ENCODE measurements at places on chromosomes 2 and 18.

DNA sequence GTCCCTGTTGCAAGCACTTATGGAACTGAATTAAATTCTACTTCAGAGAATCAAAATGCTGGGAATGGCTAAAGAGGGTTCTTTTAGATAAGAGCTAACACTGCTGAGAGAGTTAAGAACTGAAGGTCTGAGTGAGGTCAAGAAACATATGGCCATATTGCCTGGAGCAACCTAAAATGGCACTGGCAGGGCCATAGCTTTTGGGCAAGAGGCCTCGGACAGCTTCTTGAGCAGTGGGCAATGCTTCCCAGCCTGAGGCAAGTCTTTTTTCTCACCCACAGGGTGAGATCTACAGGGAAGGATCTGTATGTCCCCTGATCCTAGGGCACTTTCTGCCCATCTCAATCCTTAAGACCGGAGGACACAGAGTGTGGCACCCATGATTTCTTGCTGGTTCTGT lies 244.6 kb upstream of the NT5C1B start:
- DNase-seq, result no peak

GRCh38 chr2:189587780-189588179 lies 7.2 kb upstream of the SLC40A1 start:
- DNase-seq, result no peak

GRCh38 chr2:173708806-173709205 lies 256.4 kb downstream of the SP3 start:
- DNase-seq, result no peak

DNA sequence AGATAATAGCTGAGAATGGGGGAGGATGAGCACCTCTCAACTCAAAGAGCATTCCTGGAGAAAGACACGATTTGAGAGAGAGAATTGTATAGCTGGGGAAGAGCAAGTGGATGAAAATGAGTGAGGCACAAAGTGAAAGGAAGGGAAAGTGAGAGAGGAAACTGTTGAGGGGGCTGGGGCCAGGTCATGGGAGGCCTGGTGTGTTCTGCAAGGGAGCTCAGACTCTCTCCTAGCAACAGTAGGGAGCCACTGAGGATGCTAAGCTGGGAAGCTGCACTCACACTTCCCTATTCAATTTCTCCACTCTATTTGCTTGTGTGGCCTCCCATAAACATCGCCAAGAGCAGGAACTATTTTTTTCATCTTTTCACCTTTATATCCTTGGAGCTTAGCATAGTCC lies 14.8 kb downstream of the EVA1A start:
- DNase-seq, result no peak

- peak; percentile 2 for DNase-seq
These were observed 48.2 kb upstream of the CTAGE1 start for GRCh38 chr18:22465859-22466457.

- no peak for DNase-seq
These were observed 22.7 kb downstream of the TMEM87B start for GRCh38 chr2:112077814-112078213.

GRCh38 chr18:24499814-24500213 lies 39.4 kb downstream of the HRH4 start:
- DNase-seq, result no peak

DNA sequence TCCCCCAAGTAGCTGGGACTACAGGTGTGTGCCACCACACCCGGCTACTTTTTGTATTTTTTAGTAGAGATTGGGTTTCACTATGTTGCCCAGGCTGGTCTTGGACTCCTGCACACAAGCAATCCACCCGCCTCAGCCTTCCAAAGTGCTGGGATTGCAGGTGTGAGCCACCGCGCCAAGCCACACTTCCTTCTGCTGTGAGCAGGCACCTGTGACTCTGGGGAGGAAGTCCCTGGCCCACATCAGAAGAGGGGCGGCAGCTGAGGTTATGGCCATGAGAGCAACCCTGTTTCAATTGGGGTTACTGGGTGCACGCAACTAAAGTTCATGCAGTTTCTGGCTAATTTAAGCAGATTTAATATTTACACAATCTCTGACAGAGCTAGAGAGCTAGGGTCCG lies 91.0 kb downstream of the PLB1 start:
- peak; percentile 54 for DNase-seq

DNA sequence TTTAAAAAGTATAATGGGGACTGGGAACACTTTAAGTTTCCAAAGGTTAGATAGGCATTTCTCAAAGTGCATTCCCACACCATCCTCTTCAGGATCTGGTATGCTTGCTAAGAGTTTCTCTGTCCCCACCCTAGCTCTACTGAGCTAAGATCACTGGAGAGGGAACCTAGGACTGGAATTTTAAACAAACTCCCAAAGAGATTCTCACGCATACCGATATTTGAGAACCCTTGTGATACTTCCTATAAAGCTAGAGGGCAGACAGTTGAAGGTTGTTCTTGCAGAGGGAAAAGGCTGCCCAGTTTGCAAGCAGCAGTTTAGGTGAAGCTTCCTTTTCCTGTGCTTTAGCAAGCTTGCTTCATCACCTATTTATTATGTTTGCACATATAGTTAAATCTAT lies 3.6 kb downstream of the CNRIP1 start:
- no peak for DNase-seq

DNA sequence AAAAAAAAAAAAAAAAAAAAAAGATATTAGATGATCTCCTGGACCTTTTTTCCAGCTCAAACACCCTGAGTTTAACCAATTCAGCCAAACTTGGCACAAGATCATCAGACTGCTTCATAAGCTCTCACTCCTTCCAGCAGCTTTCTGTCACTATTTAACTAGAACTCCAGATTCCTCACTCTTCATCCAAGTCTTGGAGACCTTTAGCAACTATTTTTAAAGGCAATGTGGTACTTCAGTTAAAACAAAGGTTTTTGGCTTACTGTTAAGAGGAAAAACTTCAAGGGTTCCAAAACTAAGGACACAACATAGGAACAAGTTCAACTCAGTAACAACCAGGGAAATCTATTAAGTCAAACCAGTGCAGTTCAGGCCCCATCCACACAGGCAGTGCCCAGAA lies 23.2 kb downstream of the LAMA1 start:
- DNase-seq, result no peak

GRCh38 chr18:28705482-28705881 lies 528.6 kb upstream of the CDH2 start:
- DNase-seq, result no peak

GRCh38 chr2:157857881-157858280 lies 18.2 kb downstream of the ACVR1 start:
- no peak for DNase-seq

DNA sequence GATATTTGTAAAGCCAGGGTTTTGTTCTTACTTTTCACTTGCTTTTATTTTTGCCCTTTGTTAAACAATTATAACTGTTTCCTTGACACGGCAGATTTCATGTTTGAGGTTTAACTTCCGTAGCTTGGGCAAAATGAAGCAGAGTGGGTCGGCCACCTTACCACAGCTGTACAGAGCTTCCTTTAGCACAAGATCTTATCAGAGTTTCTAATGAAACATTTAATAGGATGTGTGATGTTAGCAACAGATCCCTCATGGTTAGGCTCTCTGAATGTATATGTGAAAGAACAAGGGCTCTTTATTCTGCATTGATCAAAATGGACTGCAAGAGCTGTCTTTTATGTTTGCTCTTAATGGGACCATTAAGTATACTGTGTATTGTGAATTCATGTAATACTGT lies 22.3 kb downstream of the RNF125 start:
- DNase-seq, result peak; percentile 80

DNA sequence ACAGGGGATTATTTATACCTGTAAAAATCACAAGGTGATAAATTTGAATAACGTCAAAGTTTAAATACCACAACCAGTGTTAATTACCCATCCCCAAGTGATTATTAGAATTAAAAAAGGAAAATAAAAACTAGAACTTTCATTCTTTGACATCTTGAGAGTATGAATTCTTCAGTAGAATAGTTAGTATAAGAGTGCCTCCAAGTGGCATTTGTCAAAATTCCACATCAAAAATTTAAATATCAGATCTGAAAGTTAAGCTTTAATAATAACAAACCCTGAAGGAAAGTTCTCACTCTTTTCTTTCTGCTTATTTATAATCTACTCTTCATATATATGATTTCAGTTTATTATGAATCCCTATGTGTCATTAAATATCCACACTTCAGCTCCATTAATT lies 273.7 kb upstream of the KYNU start:
- no peak for DNase-seq

DNA sequence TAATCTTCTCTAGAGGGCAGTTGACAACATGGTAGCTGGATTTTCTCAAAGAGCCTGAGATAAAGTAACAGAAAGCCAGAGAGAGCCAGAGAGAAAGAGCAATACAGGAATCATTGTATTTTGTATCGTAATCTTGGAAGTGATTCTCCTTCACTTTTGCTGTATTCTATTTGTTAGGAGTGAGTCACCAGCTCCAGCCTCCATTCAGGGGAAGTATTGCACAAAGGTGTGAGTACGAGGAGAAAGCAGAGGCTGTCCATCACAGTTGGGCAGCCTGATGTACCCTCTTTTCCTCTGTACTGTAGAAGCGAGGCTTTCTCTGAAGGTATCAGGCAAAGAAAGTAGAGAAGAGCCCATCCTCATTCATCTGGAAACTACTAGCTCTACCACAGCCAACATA lies 176.8 kb downstream of the KCNS3 start:
- no peak for DNase-seq

DNA sequence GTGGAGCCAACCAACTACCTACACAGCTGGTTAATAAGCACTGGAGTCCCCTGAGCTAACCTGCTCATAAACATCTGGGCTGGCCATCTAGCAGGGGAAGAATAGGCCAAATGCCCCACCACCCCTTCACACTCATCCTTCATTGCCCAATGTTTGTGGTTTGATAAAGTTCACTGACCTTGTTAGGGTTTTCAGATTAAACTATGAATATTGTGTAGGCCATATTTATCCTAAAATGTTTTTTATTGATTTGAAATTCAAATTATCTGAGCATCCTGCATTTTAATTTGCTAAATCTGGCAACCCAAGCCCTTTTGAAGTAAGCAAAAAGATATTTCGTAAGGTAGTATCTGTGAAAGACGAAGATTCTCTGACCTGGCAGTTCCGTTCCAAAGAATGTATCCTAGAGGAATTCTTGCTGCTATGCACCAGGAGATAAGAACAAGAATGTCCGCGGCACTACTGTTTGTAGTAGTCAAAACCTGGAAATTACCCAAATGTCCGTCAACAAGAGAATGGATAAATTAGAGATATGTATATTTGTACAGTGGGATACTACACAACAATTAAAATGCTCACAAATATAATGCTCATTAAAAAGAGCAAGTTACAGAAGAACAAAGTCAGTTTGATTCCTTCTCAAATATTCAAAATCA lies 5.8 kb upstream of the TLK1 start:
- DNase-seq, result no peak

DNA sequence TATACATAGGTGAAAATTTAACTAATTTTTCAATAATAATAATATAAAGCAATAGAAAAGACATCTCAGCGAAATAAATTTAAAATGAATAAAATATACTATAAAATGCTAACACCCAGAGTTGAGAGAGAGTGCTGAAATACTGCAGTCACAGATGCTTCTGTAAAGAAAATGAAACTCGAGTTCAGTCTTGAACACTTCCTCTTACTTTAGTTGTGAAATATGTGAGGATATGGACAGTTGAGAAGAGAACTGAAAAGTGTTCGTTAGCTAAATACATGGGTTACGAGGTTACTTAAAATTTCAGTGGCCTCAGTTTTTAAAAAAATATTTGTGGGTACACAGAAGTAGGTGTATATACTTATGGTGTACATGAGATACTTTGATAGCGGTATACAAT lies 106.8 kb downstream of the DNAH7 start:
- no peak for DNase-seq

DNA sequence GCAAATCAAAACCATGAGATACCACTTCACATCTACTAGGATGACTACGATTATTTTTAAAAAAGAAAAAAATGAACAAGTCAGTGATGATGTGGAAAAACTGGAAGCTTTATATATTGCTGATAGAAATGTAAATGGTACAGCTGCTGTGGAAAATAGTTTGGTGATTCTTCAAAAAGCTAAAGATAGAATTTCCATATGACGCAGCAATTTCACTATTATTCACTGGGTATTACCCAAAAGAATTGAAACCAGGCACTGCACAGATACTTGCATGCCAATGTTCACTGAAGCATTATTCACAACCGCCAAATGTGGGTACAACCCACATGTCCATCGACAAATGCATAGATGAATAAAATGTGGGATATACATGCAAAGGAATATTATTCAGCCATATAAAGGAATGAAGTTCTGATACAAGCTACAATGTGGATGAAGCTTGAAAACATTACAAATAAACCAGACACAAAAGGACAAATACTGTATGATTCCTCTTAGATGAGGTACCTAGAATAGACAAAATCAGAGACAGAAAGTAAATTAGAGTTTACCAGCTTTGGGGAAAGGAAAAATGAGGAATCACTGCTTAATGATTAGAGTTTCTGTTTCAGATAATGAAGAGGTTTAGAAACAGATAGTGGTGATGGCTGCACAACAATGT lies 11.1 kb downstream of the RTTN start:
- peak; percentile 89 for DNase-seq

DNA sequence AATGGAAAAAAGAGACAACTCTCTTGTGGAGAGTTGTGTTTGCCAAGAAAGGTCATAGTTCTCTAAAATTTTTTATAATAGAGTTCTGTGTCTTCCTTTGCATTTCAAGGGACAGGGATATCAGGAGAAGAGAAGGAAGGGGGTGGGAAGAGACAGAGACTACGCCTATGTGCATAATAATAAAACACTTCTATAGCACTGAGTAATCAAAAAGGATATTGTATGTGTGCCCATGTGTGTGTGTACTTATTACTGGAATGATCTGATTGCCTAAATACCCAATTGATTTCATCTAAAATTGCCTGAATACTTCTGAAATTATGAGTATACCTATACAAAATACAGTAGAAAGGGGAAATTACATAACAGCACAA lies 803.7 kb upstream of the ACVR2A start:
- no peak for DNase-seq

DNA sequence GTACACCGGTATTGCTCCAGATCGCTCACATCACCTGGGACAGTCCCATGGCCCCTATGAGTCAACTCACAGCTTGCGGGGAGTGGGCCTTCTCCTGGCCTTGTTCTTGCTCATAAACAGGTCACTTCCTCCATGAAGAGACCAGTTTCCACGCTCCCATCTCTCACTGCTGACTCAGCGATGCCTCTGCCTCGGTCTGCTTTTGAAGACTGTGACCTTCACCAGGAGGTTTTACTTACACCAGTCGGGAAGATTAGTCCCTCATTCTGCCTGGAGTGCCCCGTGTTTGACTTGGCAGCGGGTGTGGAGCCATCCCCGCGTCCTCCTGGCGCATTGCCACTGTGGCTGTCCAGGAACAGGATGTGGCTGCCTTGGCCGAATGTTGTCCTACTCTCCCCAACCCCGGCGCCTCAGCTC lies 159.8 kb downstream of the RHBDD1 start:
- peak; percentile 51 for DNase-seq

- no peak for DNase-seq
These were observed 74.9 kb downstream of the ATL2 start for GRCh38 chr2:38301969-38302702.

Data from activated CD4-positive, alpha-beta T cell treated with anti-CD3 and anti-CD28 coated beads, Interleukin-10, Interleukin-2, amounts not matched to agents 100 ng/mL and 50 ng/mL, durations not matched to agents 16 hours and 8 hours (primary cell).